BJ (cell line): ENCODE measurements at places on chromosomes 5 and 9. TPM values are rescaled to one million over a fixed set of nuclear protein-coding genes. Genes with fewer than 3 reads are reported as not detected.

PCDHB7 gene
- 0.31 and 0.44 TPM in 2 replicates for polyA plus RNA-seq

SLC6A18 gene
- polyA plus RNA-seq = not detected in 2 replicates

EDIL3 gene
- polyA plus RNA-seq = 8.4 and 13.8 TPM in 2 replicates

CD74 gene
- 0.28 and 0.31 TPM in 2 replicates for polyA plus RNA-seq

RLN2 gene
- polyA plus RNA-seq = not detected in 2 replicates

CRHBP gene
- polyA plus RNA-seq = 0.05 TPM in 1 of 2 replicates, not detected in the other

DMGDH gene
- polyA plus RNA-seq = 2.9 and 3.5 TPM in 2 replicates

SPTAN1 gene
- 201 and 317 TPM in 2 replicates for polyA plus RNA-seq
